Epithelial cell of prostate (primary cell): ENCODE measurements at places on chromosomes 6 and 20.

- no peak for DNase-seq
Observed at GRCh38 chr6:114375541-114376192, 32.8 kb upstream of the HS3ST5 start.

DNA sequence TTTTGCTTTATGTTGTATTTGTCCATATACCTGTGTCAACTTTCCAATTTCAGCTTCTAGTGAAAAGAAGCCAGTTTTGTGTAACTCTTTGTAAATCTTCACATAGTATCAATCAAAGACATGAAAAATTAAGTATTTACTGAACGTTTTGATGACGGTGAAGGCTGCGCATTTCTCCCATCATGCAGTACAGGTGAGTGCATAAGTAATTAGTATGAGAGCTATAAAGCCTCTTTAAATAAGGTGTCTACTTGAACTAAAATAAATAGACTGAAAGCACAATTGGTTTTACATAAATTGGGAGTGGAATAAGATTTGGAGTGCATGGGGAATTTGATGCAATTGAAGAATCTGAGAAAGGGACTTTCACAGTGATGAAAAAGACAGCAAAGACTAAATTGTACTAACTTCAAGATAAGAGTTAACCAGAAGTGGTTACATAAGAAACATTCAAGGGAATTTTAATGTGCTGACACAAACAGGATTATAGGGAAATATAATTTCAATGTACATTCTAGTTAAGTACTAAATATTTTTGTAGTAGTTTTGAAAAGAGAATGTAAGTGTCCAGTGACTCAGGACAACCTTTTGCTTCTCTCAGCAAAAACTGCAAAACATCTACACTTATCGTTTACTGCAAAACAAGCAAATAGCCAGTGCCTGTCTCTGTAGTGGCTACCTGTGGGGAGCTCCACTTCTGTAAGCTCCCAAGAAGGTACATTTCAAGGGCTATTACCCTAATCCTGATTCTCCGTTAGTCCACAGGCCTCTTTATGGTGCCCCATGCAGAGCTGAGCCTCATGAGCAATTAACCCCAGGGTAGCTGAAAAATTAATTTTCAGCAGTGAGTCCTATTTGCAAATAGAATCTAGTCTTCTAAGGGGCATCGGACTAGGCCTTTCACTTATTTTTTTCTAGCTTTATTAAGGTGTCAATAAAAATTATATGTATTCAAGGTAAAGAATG, 13.0 kb downstream of the TENT5A start:
- no peak for DNase-seq

GRCh38 chr20:23666189-23666588, 22.6 kb downstream of the CST4 start:
- no peak for DNase-seq

DNA sequence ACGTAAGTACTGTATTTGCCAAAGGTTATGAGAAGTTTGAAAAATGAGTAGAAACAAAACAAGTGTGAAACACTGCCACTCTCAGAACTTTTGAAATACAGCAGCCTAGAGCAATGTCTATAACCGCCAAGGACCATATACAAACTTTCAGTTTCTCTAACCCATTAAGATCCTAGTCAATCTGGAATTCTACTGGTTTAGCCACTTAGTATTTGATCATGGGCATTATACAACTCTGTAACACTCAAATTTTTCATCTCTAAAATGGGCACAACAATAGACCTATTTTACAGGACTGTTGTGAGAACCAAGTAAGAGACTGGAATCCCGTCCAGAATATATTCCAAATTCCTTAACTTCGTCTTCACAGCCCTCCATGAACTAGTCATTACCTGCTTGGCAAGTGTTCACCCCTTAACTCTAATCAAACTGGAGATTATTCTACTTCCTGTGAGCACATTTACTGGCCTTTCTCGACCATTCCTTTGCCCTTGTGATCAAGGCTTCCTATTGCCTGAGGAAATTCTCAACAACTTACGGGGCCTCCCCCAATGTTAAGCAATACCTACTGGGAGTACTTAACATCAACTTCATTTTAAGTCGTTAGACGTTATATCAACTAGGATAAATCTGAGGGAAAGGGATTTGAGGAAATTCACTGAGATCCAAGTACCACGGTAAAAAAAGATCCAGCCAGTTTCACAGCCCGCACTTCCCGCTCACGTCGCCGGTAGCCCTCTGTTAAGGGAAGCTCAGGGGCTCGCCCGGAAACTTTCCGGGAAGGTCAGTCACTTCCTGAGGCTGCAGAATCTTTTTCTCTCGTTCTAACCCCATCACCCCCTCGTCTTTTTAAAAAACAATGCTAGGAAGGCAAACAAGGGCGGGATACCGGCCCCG, 1.1 kb downstream of the EIF2S2 start:
- no peak for DNase-seq

- no peak for DNase-seq
Observed at GRCh38 chr6:484746-485145, 93.2 kb downstream of the IRF4 start.

- peak; percentile 94 for DNase-seq
Observed at GRCh38 chr6:90222724-90223198, 73.9 kb downstream of the BACH2 start.
